ENCODE measurements at places on chromosomes 7 and 10. TPM values are rescaled to one million over a fixed set of nuclear protein-coding genes. Genes with fewer than 3 reads are reported as not detected.

The PRSS37 gene
- not detected for total RNA-seq

The CALHM1 gene
- 0.74 TPM for total RNA-seq

The TAS2R5 gene
- 1.7 TPM for total RNA-seq

The KIAA1217 gene
- not detected for total RNA-seq

The HDAC9 gene
- total RNA-seq, result 0.71 TPM

The CYCS gene
- total RNA-seq, result 94.7 TPM

The SYT15 gene
- total RNA-seq, result 1.4 TPM

The XRCC2 gene
- total RNA-seq, result 10.9 TPM

The KIF5B gene
- total RNA-seq, result 58.2 TPM

The DIP2C gene
- total RNA-seq, result 1.7 TPM

The GOLGA7B gene
- 12.0 TPM for total RNA-seq

The SEC61A2 gene
- 13.2 TPM for total RNA-seq

The PPP1R9A gene
- 0.06 TPM for total RNA-seq

The NCAPG2 gene
- total RNA-seq, result 126 TPM

- H3K4me1 ChIP-seq, result peaks cover 19% of the 10 kb centered on the region
- H3K4me3 ChIP-seq, result no peak overlapping the region
- peaks cover 36% of the 10 kb centered on the region for H3K27me3 ChIP-seq
- no peak for DNase-seq
- H3K36me3 ChIP-seq, result no peaks in the 10 kb centered on the region
Measured at GRCh38 chr10:49292565-49293207, 6.3 kb upstream of the C10orf71 start.

GRCh38 chr10:84156768-84157167 lies 16.8 kb upstream of the GPR15LG start:
- H3K4me3 ChIP-seq, result no peak overlapping the region
- peak overlapping the region; percentile 71 for H3K27ac ChIP-seq
- H3K36me3 ChIP-seq, result peaks cover 14% of the 10 kb centered on the region
- H3K27me3 ChIP-seq, result peaks cover 8% of the 10 kb centered on the region
- DNase-seq, result no peak

DNA sequence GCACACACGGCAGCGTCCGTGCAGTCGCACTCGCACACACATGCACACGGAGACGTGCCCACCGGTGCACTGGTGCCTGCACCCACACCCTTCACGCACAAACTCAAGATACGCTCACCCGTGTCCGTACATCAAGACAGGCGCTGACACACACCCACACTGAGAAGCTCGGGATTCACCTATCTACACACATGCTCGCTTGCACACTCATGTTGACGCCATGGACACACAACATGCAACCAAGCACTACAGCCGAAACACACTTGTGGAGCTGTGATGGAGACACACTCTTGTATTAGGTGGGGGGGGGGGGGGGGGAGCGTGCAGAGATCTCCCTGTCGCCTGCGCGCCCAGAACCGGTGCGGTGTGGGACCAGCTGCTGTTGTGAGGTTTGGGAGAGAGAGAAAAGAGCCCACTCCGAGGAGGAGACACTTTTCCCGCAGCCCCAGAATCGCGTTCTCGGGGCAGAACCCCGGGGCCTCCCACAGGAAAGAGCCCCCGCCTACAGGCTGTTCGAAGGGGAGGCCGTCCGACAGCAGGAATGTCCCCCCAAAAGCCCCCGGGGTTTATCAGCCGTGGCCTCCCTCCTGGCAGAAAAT lies 605 bp upstream of the NFKB2 start:
- peaks cover 2% of the 10 kb centered on the region for H3K36me3 ChIP-seq
- H3K27me3 ChIP-seq, result peaks cover 3% of the 10 kb centered on the region
- H3K27ac ChIP-seq, result peak overlapping the region; percentile 96
- DNase-seq, result no peak
- peaks cover 23% of the 10 kb centered on the region for H3K4me1 ChIP-seq

- no peak overlapping the region for H3K27ac ChIP-seq
- no peak overlapping the region for H3K4me3 ChIP-seq
- peaks cover 2% of the 10 kb centered on the region for H3K27me3 ChIP-seq
- H3K36me3 ChIP-seq, result no peaks in the 10 kb centered on the region
- no peak for DNase-seq
Measured at GRCh38 chr10:131250454-131251145, 60.9 kb downstream of the TCERG1L start.

DNA sequence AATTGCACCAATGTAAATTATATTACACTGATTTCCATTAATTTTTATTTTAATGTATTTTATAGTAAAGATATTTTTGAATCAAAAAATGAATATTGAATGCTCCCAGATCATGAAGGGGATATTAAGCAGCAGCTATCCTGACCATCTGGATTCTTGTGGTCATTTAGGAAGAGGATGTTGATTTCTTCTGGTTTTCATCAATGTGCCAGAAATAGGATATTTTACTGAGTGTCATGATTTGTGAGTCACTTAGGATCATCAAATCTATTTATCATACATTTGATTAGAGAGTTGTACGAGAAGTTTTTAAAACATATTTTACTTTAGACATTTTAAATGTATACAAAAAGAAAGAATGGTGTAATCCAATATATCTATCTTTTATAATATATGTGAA lies 366.3 kb upstream of the CHRM2 start:
- H3K27ac ChIP-seq, result no peak overlapping the region
- H3K4me1 ChIP-seq, result no peaks in the 10 kb centered on the region
- H3K36me3 ChIP-seq, result no peaks in the 10 kb centered on the region
- no peaks in the 10 kb centered on the region for H3K27me3 ChIP-seq
- DNase-seq, result no peak

DNA sequence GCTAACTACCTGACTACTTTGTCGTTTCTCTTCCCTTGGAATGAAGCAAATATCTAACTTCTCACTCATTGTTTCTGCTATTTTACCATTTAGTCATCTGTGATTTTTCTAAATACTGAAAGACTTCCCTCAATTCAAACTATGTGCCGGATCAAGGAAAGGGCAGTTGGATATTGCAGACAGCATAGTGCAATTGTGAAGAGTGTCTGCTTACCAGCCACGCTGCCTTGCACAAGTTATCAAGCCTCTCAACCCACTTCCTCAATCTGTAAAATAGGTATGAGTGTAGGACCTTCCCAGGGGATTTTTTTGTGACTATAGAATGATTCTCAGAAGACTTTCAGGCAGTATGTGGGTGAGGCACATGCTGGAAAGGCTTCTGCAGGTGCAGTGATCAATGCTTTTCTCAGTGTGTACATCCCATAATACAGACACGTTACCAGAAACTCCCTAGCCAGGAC lies 54.3 kb downstream of the EGFR start:
- H3K4me1 ChIP-seq, result peaks cover 2% of the 10 kb centered on the region
- H3K4me3 ChIP-seq, result no peak overlapping the region
- DNase-seq, result no peak
- H3K27ac ChIP-seq, result no peak overlapping the region

- no peak overlapping the region for H3K4me3 ChIP-seq
- H3K27me3 ChIP-seq, result no peaks in the 10 kb centered on the region
- no peak for DNase-seq
Measured at GRCh38 chr10:43160921-43161255, 22.6 kb downstream of the CSGALNACT2 start.

DNA sequence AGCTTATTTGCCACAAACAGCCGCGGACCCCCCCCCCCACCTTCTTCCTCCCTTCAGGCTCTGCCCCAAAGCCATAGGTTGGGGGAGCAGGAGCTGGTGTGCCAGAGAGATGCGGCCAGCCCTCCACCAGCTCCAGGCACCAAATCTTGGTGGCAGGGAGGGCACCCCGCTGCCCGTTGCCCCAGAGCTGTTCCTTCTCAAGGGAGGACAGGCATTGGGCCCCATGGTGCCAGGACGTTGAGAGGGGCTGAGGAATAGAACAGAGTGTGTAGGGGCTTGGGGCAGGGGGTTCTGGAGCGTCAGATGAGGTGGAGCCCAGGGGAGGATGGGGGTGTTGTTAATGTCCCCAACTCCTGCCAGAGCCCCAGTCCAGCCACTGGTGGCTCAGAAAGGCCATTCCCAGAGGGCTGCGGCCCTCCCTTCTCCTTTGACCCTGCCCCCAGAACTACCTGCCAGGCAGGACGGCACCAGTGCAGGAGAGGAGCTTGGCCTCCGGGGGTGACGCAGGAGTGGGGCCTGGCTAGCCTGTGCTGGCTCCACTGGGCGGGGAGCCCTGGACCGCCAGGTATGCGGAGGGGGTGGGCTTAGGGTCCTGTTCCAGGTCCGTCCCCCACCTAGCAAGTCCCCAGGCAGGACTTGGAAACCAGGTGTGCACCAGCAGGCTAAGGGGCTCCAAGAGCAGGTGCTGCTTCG lies 10.0 kb upstream of the SEC24C start:
- H3K27me3 ChIP-seq, result no peaks in the 10 kb centered on the region
- peaks cover 2% of the 10 kb centered on the region for H3K36me3 ChIP-seq
- H3K27ac ChIP-seq, result no peak overlapping the region
- DNase-seq, result no peak
- H3K4me3 ChIP-seq, result no peak overlapping the region

GRCh38 chr7:148722340-148723165 lies 23.9 kb downstream of the CUL1 start:
- H3K27me3 ChIP-seq, result no peaks in the 10 kb centered on the region
- no peak for DNase-seq
- H3K27ac ChIP-seq, result peak overlapping the region; percentile 49

DNA sequence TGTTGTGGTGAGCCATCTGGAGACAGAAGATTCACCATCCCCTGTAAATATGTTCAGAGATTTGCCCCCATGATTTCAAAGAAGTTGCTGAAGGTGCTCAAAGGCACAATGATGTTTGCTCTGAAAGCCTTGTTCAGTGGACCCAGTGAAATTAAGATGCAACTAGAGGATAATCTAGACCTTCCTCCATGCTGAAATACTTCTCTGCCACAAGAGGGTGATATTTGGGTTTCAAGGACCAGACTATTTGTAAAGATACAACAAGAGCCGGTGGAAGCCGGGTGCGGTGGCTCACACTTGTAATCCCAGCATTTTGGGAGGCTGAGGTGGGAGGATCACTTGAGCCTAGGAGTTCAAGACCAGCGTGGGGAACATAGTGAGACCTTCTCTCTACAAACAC lies 13.5 kb upstream of the MSRB2 start:
- H3K27ac ChIP-seq, result no peak overlapping the region
- H3K4me3 ChIP-seq, result no peak overlapping the region
- H3K4me1 ChIP-seq, result no peaks in the 10 kb centered on the region
- no peak for DNase-seq

GRCh38 chr10:71564194-71564820 lies 155.3 kb downstream of the C10orf105 start:
- H3K4me1 ChIP-seq, result no peaks in the 10 kb centered on the region
- no peaks in the 10 kb centered on the region for H3K36me3 ChIP-seq
- peaks cover 16% of the 10 kb centered on the region for H3K27me3 ChIP-seq
- no peak overlapping the region for H3K27ac ChIP-seq

- H3K4me1 ChIP-seq, result peaks cover 1% of the 10 kb centered on the region
- DNase-seq, result no peak
- no peaks in the 10 kb centered on the region for H3K36me3 ChIP-seq
Measured at GRCh38 chr10:105761576-105762260, 1120.6 kb downstream of the SORCS3 start.

- no peaks in the 10 kb centered on the region for H3K36me3 ChIP-seq
- no peak for DNase-seq
- H3K27ac ChIP-seq, result no peak overlapping the region
- no peak overlapping the region for H3K4me3 ChIP-seq
- H3K27me3 ChIP-seq, result peaks cover 2% of the 10 kb centered on the region
Measured at GRCh38 chr7:47318395-47319182, 263.3 kb downstream of the TNS3 start.

- H3K4me1 ChIP-seq, result no peaks in the 10 kb centered on the region
- H3K4me3 ChIP-seq, result no peak overlapping the region
- DNase-seq, result no peak
Measured at GRCh38 chr10:77859865-77860282, 66.7 kb downstream of the DLG5 start.

DNA sequence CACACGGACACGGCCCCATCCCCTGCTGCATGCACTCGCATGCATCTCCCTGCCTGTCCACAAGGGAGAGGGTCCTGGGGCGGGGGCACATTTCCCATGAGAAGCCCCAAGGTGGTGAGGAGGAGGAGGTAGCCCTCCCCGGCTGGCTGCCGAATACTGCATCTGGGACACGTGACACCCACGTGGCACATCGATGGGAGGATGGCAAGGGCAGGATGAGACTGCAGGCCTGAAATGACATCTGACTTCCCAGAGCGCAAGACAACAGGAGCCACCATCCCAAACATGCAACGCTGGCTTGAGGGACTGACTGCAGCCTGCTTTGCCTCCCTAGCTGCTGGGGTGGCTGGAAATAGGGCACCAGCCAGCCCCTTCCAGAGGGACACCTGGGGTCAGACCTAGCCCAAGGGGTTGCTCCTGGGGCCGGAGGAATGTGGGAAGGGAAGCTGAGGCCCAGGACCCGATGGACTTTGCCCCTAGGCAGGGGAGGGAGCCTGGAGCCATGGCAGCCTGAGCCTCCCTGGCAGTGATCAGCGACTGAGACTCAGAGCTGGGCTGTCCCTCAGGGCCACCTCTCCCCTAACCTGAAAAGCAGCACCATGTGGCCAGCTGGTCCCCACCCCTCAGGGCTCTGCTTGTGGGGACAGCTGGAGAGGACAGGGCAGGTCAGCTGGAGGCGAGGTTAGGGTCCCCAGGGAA lies 16.1 kb downstream of the BUD23 start:
- no peak overlapping the region for H3K27ac ChIP-seq
- peaks cover 3% of the 10 kb centered on the region for H3K4me1 ChIP-seq
- H3K36me3 ChIP-seq, result peaks cover 15% of the 10 kb centered on the region
- no peak overlapping the region for H3K4me3 ChIP-seq
- DNase-seq, result no peak

DNA sequence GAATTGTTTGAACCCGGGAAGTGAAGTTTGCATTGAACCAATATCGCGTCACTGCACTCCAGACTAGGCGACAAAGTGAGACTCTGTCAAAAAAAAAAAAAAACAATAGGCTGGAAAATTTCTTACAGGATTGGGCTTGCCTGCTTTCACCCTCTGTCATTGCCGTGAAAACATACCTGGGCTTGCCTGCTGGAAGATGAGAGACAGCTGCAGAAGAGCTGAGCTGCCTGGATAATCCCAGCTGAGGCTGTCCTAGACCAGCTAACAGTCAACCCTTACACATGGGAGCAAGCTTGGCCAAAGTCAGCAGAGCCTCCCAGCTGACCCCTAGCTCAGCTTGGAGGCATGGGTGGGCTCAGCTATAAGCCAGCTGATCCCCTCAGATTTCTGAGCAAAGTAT lies 306.2 kb downstream of the CCSER2 start:
- no peaks in the 10 kb centered on the region for H3K36me3 ChIP-seq
- no peak for DNase-seq
- H3K27me3 ChIP-seq, result no peaks in the 10 kb centered on the region
- no peak overlapping the region for H3K27ac ChIP-seq
- H3K4me3 ChIP-seq, result no peak overlapping the region

GRCh38 chr10:6141296-6142151 lies 52.7 kb downstream of the RBM17 start:
- H3K27ac ChIP-seq, result peak overlapping the region; percentile 45
- peaks cover 43% of the 10 kb centered on the region for H3K4me1 ChIP-seq
- no peak for DNase-seq
- peak overlapping the region; percentile 60 for H3K4me3 ChIP-seq
- no peaks in the 10 kb centered on the region for H3K36me3 ChIP-seq

- H3K36me3 ChIP-seq, result no peaks in the 10 kb centered on the region
- no peak for DNase-seq
- H3K4me1 ChIP-seq, result peaks cover 10% of the 10 kb centered on the region
- H3K27ac ChIP-seq, result no peak overlapping the region
- peaks cover 80% of the 10 kb centered on the region for H3K27me3 ChIP-seq
Measured at GRCh38 chr7:157021071-157021870, 10.8 kb upstream of the MNX1 start.

- peaks cover 21% of the 10 kb centered on the region for H3K27me3 ChIP-seq
- no peak overlapping the region for H3K27ac ChIP-seq
- H3K36me3 ChIP-seq, result no peaks in the 10 kb centered on the region
- DNase-seq, result no peak
- no peak overlapping the region for H3K4me3 ChIP-seq
Measured at GRCh38 chr10:109456566-109457301, 466.6 kb downstream of the XPNPEP1 start.

All from activated naive CD8-positive, alpha-beta T cell treated with anti-CD3 and anti-CD28 coated beads, Interleukin-2, amount 10 ng/mL, durations not matched to agents 7 days and 5 days (primary cell).